ENCODE measurements at places on chromosomes 6 and 20. TPM values are rescaled to one million over a fixed set of nuclear protein-coding genes. Genes with fewer than 3 reads are reported as not detected.

DNA sequence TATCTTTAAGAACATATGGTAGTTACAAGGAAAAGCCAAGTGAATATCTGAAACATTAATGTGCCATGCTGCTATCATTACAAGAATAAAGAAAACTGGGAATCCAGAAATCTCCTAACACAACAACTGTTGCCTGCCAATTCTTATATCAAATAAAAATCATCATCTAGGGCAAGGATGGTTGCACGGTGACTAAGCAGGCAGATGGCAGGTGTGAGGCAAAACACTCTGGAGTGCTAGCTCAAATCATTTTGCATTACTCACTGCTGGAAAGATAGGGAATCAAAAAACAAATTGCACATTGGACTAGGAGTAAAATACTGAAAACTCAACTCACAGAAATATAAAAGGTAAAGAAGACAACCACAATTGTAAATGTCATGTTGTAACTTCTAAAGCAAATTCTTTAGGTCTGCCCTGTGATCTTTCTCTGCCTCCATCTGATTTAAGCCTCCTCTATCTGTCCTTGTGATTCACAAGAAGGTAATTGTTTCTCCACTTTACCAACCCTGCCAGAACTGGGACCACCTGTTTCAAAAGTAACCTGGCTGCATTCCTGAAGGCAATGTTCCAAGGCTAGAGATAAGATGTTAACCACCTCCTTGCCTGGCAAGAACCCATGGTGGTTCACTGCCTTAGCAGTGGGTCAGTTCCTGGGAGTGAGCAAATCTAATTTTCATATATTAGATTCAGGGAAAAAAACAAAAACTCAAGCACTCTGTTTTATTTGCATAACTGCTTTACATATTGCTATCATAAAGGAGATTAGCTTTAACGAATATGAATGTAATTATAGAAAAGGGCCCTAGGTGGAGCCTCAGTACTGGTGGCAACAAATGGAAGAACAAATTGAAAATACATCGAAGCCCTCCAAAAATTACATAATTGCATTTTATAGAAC, 33.1 kb upstream of the LCA5 start:
- H3K36me3 ChIP-seq: no peaks in the 10 kb centered on the region
- peaks cover 70% of the 10 kb centered on the region for H3K4me1 ChIP-seq

DNA sequence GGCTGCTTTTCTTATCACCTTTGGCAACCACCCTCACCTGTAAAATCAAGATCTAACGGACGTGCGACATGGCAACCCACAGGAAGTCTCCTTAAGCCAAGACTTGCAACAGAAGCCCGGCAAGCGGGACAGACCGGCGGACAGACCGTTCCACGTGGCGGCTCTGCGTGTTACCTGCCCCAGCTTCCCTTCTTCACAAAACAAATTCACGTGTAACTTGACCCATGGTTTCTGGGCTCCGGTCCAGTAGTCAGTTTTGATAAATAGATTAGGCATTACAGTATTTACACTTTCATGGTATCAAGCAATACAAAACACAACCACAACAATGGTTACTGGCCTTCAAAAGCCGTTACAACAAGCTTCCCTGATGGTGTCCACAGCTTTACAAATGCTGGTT, 133.8 kb downstream of the PRND start:
- no peak overlapping the region for H3K4me3 ChIP-seq
- no peak for DNase-seq
- H3K4me1 ChIP-seq: no peaks in the 10 kb centered on the region
- no peaks in the 10 kb centered on the region for H3K27me3 ChIP-seq

DNA sequence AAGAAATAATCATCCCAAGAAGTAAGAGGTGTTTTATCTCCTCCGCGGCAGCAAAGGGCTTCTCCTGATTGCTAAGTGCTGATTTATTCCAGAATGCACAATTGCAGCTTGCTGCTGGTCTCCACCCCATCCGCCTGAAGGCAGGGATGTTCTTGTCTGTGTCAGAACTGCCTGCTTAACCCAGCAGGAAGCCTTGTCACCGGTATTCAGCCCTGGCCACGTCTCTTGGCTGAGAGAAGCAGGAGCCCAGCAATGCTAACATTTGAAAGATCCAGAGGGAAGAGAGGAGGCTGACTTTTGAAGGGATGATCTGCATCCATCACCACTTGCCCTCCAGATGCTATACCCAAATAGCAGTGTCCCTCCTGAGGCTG, 4.2 kb downstream of the SCML4 start:
- H3K4me3 ChIP-seq: no peak overlapping the region
- no peaks in the 10 kb centered on the region for H3K36me3 ChIP-seq
- no peaks in the 10 kb centered on the region for H3K27me3 ChIP-seq
- DNase-seq: peak; percentile 35
- H3K27ac ChIP-seq: no peak overlapping the region

DNA sequence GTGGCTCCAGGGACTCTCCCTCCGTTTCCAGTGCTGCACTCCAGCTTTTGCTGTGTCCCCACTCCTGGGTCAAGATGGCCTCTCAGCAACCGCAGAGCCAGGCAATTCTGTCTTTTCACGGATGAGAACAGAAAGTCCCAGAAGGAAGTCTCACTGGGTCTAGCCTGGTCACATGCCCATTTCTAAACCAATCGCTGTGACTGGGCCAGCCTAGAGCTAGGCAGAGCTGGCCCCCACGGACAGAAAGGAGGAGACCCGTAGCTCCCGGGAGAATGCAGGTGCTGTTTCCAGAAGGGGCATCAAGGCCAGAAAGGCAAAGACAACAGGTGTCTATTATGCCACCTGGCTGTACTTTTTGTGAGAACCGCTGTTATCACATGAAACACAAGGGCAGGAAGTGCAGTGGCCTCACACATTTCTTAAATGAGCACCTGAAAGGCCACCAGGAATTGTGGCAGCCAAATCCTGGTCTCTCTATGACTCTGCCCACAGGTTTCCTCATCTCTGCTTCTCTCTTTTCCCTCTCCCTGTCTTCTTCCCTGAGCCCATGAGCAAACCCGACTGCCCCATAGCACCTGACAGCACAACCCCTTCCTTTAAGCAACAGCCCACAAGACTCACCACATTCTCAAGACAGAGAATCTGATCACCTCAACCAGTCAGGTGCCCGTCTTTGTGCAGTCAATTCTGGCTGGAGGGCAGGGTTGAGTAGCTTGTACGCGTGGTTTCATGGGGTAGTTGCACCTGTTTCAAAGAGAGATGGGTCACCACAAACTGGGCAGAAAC, 37.1 kb upstream of the B4GALT5 start:
- no peaks in the 10 kb centered on the region for H3K36me3 ChIP-seq
- peaks cover 9% of the 10 kb centered on the region for H3K4me1 ChIP-seq
- no peak for DNase-seq
- H3K4me3 ChIP-seq: no peak overlapping the region
- no peaks in the 10 kb centered on the region for H3K27me3 ChIP-seq

GRCh38 chr20:40980828-40981310, 47.8 kb upstream of the TOP1 start:
- H3K4me3 ChIP-seq: no peak overlapping the region
- DNase-seq: no peak
- peaks cover 15% of the 10 kb centered on the region for H3K36me3 ChIP-seq

GRCh38 chr6:169162752-169163407, 90.8 kb downstream of the THBS2 start:
- no peaks in the 10 kb centered on the region for H3K4me1 ChIP-seq
- DNase-seq: no peak
- H3K36me3 ChIP-seq: 0 out of 2 replicates have a peak, but pooled peaks cover 4% of the 10 kb centered on the region
- no peak overlapping the region for H3K27ac ChIP-seq

DACT2 gene
- total RNA-seq: 4.9 TPM

Data from WTC11 (cell line).